GM23338 (cell line): ENCODE measurements at places on chromosomes 12 and 14.

DNA sequence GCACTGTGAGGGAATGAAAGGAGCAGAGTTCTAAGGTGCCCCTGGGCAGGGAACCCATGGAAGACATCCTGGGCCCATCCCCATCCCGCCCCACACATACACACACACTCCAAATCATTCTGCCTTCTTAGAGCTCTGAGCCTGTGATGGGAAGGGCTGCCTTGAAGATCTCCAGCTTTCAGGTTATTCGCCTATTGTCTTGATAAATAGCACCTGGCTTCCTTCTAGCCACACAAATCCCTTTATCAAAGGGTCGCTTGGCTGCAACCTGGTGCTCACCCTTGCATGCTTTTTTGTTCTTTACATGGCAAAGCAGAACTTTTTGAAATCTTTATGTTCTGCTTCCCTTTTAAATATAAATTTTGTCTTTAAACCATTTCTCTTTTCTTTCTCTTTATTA, 112.2 kb upstream of the TMTC1 start:
- peak; percentile 39 for DNase-seq

DNA sequence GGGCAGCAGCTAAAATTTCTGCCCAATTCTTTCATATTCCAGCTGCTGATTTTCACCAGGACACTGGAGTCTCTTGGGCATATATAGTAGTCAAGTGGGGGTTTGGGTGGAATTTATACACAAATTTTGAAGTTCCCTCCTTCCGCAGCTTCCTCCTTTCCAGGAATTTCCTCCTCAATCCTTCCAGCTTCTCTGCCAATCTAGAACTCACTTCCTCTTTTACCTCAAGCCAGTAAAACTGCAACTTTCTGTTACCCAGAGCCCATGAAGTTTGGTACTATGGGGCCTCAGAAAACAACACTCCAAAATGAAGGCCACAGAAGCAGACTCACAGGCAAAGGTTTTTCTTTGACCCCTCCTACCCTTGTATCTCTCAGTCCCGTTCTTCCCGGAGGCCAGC, 51.7 kb upstream of the G2E3 start:
- DNase-seq, result no peak

DNA sequence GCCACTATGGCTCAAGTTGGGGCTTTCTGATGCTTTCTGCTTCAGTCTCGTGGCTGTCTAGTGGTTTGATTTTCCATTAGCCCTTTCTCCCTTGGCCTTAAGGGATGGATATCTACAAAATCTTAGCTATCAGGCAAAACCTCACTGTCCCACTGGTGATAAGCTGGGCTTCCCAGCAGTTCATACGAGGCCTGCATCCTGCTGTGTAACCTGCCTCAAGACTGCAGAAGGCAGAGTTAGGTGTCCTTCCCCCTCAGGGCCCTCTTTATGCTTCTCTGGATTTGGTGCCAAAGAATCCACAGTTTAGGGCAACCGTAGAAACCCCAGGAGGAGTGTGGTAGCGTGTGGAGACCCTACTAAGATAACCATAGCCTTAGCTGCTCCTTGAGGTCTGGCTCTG, 38.9 kb downstream of the ETV6 start:
- DNase-seq, result no peak

DNA sequence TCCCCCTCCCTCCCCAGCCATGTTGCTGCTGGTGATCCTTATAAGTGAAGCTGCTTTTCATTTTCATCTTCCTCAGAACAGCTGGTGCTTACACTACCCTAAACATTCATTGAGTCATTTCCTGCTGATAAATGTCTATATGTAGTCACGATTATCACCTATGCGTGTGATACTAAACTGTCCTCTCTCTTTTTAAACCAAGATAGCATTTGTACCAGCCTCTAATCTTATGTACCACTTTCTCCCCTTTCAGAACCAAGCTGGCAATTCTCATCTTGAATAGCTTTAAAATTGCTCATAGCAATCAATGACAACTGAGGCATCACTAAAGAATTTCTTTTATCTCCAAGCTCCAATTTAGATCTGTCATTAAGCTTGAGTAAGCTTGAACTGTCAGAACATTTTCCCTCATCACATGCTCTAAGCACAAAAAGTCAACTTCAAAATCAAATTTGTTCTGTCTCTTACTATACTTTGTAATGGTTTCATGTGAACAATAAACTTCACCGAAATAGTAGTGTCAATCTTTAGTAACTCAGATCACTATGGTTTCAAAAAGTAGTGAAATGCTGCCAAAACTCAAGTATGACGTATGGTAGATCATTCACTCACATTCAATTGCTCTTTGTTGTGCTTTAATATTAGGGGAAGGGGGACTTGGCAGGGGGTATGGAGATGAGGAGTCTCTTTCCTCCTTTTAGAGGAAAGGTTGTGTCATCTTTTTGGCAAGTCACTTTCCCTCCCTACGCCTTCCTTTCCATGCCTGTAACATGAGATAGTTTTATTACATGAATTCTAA, 178.1 kb upstream of the NOVA1 start:
- no peak for DNase-seq

- DNase-seq, result no peak
Observed at GRCh38 chr12:121783766-121784165, 9.7 kb downstream of the RHOF start.

- DNase-seq, result no peak
Observed at GRCh38 chr12:108525681-108526080, 10.6 kb downstream of the FICD start.

- no peak for DNase-seq
Observed at GRCh38 chr12:46650688-46651087, 175.1 kb downstream of the SLC38A4 start.

DNA sequence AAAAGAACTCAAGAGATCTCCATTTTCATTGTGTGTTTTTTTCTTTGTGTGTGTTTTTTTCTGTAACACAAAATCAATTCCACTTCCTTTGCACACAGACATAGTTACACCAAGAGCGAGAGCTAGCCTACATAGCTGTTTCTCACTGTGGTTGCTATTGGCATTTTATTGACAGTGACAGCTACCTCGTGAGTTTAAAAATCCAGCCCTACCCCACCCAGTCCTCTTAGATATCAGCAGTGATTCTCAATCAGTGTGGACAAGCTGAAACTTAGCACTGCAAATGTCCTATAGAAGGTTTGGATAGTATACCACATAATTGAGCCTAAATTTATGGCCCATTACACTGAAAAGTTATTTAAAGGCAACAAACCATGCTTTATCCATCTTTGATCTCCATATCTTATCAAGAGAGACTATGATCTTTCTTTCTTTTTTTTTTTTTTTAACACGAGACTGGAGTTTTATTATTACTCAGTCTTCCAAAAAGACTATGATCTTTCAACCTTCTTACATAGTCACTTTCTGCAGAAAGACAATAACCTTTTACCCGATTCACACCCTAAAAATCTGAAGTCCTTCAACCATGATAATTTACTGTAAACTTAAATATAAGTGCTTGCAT, 46.8 kb downstream of the ATP2B1 start:
- DNase-seq, result no peak

GRCh38 chr12:130462558-130463274, 125.0 kb downstream of the PIWIL1 start:
- DNase-seq, result no peak

DNA sequence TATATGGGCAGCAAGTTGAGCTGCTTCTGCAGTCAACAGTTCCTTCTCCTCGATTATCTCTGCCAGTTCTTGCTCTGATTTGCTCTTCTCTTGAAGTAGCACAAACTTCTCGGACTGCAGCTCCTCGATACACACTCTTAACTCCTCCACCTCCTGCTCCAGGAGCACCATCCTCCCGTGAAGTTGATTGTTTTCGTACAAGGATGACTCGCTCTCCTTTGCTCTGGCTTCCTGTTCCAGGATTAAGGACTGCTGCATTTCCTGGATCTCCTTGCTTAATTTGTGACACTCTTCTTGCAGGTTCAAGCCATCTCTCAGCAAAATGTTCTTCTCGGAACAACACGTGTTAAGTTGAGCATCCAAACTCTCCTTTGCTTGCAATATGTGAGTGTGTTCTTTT, 56.2 kb upstream of the VPS33A start:
- DNase-seq, result no peak

GRCh38 chr12:120266180-120266870, 795 bp upstream of the PXN start:
- no peak for DNase-seq

GRCh38 chr12:2011643-2012607, 7.7 kb upstream of the DCP1B start:
- peak; percentile 63 for DNase-seq

DNA sequence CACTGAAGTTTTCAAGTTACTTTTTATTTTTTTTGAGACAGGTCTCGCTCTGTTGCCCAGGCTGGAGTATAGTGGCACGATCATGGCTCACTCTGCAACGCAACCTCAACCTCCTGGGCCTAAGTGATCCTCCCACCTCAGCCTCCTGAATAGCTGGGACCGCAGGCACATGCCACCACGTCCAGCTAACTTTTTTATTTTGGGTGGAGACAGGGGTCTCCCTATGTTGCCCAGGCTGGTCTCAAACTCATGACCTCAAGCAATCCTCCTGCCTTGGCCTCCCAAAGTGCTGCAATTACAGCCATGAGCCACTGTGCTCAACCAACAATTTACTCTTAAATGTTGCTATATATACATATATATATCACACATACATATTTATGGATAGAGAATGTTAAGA, 27.4 kb upstream of the LGALS3 start:
- DNase-seq, result no peak

DNA sequence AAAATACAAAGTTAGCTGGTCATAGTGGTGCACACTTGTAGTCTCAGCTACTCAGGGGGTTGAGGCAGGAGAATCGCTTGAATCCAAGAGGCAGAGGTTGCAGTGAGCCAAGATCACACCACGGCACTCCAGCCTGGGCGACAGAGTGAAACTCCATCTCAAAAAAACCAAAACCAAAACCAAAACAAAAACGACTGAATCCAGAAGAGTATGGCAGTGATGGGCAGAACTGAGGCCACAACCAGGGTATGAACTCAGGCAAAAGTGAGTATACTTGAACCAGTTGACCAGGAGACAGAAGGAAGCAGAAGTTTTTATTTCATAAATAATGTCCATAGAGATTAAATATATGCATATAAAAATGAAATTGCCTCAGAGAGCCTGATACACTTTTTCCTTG, 620.0 kb upstream of the SEL1L start:
- DNase-seq, result no peak

DNA sequence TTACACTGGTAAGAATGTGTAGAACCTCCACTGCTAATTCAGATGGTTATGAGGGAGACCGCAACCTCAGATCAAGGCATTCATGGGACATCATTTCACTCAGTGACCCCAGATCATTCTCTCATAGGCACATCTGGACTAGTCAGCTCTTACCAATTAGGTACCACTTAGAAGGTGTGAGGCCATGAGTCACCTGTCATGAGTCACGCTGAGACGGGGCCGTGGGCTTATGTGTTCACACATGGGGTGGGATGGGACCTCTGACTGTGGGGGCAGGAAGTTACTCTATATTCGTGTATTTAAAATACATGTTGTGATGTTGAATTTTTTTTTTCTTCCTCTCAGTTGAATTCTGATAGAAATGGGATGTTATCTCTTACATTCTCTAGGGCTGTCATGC, 55.9 kb downstream of the CCDC92 start:
- DNase-seq, result no peak

DNA sequence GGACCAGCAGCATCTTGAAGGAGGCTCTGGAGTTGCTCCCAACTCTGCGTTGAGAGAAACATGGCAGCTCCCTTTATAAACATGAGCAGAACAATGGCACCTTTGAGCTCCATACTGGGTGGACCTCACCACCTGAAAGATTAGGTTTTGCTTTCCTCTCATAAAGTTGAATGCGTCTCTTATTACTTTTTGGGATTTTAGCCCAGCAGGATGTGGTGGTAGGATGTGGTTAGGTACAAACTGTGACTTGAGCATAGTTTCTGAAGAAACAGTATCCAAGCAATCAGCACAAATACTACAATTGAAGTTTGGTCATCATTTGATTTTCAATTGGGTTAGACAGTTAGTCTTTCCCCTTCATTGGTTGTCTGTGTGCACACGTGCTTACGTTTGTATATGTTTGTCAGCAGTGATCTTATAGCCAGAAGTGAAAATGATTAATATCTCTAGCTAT, at the start of gene PRR4:
TSS of gene PRR4 (minus strand) at position 51 of the 454 bp plus-strand sequence. CDS start at position 13, 38 bp downstream.
- no peak for DNase-seq

- peak; percentile 80 for DNase-seq
Observed at GRCh38 chr14:36105401-36105800, 71.1 kb downstream of the PTCSC3 start.

- no peak for DNase-seq
Observed at GRCh38 chr12:104334581-104334980, 31.0 kb downstream of the EID3 start.

DNA sequence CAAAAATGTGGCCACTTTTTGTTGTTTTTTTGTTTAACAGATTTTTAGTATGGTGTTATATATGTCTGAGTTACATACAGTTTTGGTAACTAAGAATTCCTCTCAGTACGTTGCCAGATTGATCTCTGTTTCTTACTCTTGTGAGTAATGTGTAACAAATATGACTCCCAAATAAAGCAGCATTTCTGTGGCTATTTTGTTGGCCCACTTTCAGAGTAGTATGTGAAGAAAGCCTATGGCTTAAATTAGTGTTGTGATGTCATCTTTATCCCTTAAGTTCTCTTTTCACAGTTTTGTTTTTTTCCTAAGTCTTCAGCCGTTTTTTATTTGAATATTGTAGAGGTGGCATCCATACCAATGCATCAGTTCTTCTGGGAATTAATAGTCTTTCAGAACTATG, 10.7 kb downstream of the PCNX4 start:
- no peak for DNase-seq

DNA sequence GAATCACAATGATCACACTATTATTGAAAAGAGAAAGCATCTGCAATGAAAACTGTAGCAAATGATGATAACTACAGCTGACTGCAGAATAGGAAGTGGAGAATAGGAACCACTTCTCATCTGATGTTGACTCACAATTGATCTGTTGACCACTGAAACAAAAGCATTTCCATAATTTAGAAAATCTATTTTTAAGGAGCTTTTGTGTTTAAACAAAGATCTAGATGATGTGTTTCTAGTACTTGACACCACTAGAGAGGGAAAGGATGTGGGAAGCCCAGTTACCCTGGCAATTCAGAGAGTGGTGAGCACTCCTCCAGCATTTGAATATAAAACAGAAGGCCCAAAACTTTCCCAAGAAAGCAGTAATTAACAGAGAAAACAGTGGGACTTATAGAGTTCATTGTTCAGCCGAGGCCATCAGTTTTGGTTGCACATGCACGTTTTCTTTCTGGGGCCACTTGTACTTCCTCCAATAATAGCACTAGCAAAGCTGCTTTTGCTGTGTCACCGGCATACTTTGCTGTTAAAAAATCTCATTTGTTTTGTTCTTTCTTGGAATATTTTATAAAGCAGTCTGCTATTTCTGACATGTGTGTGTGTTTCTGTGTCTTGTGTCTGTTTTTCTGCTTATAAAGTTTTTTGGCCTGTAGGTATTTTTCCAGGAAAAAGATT, 76.1 kb upstream of the HECTD1 start:
- no peak for DNase-seq
